Spleen (tissue), 13 donors: ENCODE measurements at places on chromosomes 4 and X. TPM values are rescaled to one million over a fixed set of nuclear protein-coding genes. Genes with fewer than 3 reads are reported as not detected.

The ARSJ gene
- 0.52 TPM for total RNA-seq

The PPP1R3F gene
- total RNA-seq: 6.6 TPM

The ENPEP gene
- total RNA-seq: 33.1 TPM

The TLR1 gene
- 84.9 TPM for total RNA-seq

The UGT2B15 gene
- not detected for total RNA-seq

The TLR7 gene
- 9.2 TPM for total RNA-seq

The MAD2L1 gene
- 7.5 TPM for total RNA-seq

The VCX3A gene
- not detected for total RNA-seq

The PARM1 gene
- 10.3 TPM for total RNA-seq

The HTN1 gene
- total RNA-seq: not detected

The NAT8L gene
- total RNA-seq: 1.3 TPM

The PCDH19 gene
- 0.13 TPM for total RNA-seq

GRCh38 chrX:87049567-87049966 is 468.0 kb upstream of the KLHL4 start:
- DNase-seq: no peak

DNA sequence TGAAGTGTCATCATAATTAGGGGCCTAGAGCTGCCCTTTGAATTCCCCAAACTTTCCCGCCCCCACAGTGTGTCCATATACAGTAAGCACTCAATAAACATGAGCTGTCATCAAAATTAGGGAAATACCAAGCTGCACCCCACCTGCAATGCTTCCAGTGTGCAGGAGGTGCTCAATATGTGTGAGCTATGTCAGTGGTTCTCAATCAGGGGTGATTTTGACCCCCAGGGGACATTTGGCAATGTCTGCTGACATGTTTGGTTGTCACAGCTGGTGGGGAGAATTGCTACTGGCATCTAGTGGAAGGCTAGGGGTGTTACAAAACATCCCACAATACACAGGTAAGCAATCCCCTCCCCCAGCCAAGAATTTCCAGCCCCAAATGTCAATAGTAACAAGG is 748 bp downstream of the CFP start:
- no peak for DNase-seq

DNA sequence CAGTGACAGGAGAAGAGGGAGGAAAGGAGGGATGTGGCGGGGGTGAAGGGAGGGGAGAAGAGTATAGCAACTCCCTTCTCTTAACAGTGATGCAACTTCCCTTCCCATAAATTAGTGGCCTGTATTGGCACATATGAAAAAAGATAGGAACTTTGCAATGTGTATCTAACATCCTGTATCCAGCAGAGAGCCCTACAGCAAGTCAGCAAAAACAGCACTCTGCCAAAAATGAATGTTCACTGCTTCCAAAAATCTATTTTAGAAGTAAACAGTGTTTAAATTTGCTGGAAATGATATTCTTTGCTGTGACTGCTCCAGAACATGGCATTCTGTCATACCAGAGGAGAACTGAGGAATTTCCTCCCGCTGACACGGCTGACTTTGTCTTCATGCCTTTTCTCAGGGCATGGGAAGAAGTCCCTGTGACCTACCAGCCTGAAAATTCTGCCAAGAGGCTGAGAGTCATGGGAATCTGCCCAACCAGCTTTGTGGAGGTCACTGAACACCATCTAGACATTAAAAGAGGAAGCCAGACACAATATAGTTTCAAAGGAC is 343.4 kb upstream of the RASGEF1B start:
- no peak for DNase-seq

GRCh38 chrX:34146906-34147305 is 14.8 kb upstream of the FAM47A start:
- peak; percentile 72 for DNase-seq

DNA sequence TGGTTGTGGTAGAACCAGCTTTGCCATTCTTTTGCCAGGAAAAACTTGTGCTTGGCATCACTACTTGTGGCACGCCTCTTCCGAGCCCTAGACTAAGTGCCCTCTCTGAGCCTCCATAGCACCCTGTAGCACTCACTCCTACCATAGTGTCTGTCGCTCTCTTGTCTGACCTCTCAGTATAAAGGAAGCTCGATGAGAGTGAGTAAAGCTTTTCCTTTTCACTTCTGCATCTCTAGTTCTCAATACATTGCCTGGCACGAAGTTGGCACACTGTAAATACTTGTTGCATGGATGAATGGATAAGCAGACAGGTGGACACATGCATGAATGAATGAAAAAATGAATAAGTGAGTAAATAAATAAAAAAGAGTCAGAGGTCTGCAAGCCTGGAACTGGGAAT is 48.3 kb downstream of the TLR10 start:
- no peak for DNase-seq

DNA sequence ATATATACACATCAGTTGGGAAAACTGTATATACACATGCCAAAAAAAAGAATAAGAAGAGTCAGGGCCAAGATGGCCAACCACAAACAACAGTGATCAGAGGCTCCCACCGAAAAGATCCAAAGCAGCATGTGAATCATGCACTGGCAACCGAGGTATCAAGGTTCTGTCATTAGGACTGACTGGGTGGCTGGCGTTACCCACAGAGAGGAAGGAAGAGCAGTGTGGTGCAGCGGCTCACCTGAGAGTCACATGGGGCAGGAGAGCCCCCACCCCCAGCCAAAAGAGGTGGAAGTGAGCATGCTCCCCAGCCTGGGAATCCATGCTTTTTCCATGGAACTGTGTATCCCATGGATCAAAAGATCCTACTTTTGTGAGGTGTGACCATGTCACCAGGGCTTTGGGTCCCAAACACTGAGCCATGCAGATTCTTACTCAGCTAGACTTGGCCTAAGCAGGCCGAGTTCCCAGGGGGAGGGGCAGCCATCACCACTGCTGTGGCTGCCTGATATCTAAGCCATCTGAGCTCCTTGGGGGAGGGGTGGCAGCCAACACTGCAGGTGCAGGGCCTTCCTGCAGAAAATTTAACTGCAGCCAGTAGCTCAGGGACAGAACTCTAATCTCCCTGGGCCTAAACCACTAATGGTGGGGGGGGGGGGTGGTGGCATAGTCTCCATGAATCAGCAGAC is 52.8 kb downstream of the P2RY10 start:
- DNase-seq: no peak

GRCh38 chrX:56343664-56344063 is 111.5 kb downstream of the KLF8 start:
- DNase-seq: no peak

GRCh38 chr4:109861916-109862511 is 14.1 kb downstream of the LRIT3 start:
- DNase-seq: no peak

DNA sequence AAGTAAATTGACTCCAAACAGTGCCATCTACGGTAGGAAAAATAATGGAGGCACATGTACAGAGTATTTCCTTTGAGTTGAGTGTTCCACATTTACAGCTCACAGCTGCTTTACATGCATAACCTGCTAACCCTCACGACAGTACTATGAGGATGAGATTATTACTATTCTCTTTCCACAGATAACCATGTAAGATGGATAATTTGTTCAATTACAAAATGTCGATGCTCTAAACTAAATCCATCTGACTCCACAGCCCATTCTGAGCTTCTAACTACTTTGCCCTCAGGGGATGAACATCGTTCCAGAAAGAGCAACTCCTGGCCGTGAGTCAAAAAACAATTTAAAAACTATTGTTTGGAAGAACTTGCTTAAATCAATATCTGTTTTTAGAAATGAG is 330.4 kb upstream of the NWD2 start:
- no peak for DNase-seq

DNA sequence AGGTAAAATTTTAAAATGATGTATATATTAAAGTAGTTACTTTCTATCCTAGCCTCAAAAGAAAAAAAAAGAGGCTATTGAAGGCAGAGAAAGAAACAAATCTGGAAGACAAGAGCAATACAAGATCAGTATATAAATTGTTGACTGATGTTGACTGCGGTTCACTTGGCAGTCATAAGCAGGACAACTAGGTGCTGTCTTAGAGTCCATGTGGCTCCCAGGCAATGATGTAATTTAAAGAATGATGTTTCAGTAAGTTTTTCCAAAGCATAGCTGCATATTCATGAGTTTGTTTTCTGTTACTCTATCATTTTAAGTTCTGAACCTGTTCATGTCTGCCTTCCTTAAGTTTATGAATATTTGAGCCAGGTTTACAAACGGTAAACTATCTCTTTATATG is 630.2 kb downstream of the FAT4 start:
- no peak for DNase-seq

- DNase-seq: no peak
These were observed 1563.4 kb downstream of the C4orf33 start for GRCh38 chr4:130659320-130659719.

DNA sequence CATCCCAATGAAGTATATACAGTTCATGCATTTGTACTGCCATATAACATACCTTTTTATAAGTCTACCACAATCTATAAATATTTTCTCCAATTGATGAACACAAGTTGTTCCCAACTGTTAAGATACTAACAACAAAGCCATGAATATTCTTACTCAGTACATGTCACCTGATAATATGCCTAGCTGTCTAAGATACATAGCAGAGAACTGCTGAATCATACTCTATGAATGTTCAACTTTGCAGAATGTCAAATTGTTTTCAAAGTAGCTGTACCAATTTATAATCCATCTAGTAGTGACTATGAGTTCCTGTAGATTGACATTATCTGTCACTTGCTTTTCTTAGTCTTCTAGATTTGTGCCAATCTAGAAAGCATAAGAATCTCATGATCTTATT is 84.9 kb downstream of the RAB28 start:
- no peak for DNase-seq

- DNase-seq: no peak
These were observed 366.6 kb upstream of the GALNT7 start for GRCh38 chr4:172802032-172802431.

- no peak for DNase-seq
These were observed 128.4 kb downstream of the REELD1 start for GRCh38 chr4:146342600-146343192.

DNA sequence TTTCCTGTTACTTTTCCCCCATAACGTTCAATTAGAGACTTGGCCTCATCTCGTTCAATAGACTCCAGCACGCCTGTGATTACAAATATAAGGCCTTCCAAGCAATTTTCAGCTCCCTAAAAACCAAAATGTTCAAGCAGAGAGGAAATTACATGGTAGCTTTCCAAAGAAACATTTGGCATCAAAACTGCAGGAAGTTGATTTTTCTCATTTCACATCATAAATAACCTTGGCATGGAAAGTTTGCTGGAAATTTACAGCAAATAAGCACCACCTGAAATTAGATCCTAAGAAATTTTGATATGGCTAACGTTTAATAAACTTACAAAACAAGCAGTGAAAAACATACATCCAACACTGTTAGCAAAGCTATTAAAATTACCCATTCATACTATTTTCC is 53.3 kb downstream of the RFC1 start:
- no peak for DNase-seq

DNA sequence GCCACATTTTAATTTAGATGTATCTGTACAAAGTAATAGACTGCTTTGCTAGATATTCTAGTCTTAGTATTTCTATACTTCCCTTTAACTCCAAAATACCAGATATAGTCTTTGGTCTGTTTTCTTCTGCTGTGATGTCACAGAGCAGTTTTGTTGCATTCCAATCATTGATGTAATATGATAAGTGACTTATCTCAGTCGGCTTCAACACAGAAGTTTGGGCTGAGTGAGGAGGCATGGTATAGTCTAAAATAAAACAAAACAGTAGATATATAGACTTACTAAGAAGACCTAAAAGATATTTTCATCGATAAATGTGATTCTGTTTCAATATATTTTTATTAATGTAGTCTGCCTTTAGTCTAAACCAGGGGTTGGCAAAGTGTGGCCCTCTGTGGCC is 169.9 kb downstream of the DCK start:
- no peak for DNase-seq

GRCh38 chr4:77671051-77671450 is 65.4 kb downstream of the CXCL13 start:
- no peak for DNase-seq

GRCh38 chr4:89823416-89823815 is 13.5 kb downstream of the SNCA start:
- no peak for DNase-seq

DNA sequence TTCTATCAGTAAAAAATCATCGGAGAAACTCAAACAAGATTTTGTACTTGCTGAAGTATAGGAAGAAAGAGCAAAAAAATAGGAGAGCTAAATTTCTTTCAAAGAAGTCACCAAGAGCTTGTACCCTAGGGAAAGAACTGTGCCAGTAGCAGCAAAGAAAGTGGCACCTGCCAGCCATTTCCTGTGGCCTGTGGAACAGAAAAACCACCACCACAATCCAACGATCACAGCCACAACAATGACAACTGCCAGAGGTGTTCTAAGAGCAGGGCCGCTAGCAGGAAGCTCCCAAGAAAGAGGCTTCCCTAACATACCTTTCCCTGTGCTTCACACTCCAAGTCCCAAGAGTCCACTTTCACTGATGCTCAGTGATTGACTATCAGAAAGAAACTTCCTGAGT is 266.1 kb upstream of the GPC4 start:
- no peak for DNase-seq

DNA sequence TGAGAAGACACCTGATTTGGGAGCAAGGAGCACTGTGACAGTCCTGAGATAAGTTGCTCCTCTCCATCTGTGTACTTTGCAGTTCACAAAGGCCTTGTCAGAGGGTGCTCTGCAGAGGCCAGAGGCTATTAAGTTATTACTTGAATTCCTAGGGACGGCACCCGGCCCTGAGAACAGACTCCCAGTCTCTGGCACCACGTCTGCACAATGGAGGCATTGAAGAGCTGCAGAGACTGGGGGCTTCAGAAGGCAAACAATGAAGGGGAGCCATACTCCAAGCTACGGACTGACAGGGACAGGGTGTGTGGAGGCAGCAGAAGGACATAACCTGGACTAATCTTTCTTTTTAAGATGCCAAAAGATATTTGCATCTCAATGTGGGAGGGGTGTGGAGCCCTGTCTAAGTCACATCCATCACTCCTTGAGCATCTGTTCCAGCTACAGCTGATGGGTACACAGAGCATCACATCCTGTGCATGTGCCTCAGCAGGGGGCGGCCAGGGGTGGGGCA is 11.5 kb downstream of the RASGEF1B start:
- DNase-seq: no peak
